ENCODE measurements at places on chromosomes 5 and 9.

DNA sequence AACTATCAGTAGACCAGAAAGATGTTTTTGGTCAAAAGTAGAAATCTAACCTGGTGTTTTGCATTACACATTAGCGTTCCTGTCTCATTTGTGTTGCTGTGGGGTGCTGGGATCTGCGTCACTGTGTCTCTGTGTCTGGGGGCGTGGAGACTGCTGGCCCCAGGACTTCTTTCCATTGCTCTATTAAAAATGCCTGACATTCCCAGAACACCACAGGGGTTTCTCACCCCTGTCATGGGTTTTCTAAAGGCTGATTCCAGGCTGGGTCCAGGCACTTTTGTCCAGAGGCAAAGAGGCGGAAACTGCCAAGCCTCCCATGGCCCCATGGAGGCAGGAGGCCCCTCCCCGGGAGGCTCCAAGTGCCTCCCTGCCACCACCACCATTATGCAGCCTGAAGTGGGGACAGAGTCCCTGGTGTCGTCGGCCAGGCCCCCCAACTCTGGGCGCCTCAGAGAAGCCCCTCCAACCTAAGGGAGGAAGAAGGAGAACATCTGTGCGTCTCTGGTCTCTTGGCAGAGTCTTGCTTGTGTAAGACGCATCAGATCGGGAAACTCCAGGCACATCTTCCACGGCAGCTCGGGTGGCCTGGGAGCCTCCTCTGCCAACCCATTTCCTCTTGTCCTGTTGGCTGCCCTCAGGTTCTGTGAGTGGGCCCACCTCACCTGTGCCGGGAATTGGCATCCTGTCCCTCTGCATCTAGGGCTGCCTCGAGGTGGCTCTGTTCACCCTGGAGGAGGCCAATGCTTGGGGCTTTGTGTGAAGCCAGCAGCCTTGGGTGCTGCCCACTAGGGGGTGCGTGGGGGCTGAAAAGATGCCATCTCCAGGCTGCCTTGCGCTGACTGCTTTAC is 13.8 kb upstream of the PLEKHG4B start:
- DNase-seq = peak; percentile 57

GRCh38 chr5:170434966-170435605 is 45.9 kb upstream of the KCNMB1 start:
- DNase-seq = peak; percentile 50

- DNase-seq = no peak
Observed at GRCh38 chr5:146719179-146719578, 159.4 kb downstream of the PPP2R2B start.

- no peak for DNase-seq
Observed at GRCh38 chr5:149651686-149652085, 70.4 kb downstream of the ARHGEF37 start.

- DNase-seq = peak; percentile 32
Observed at GRCh38 chr9:132670457-132671391, at the start of gene GTF3C4. TSS of gene GTF3C4 (plus strand) at chr9:132670464. CDS start at chr9:132670599, 135 bp downstream.

GRCh38 chr9:134205672-134206310 is 41.4 kb upstream of the RNU6ATAC start:
- DNase-seq = no peak

GRCh38 chr9:115084709-115085108 is 33.2 kb downstream of the TNC start:
- no peak for DNase-seq

DNA sequence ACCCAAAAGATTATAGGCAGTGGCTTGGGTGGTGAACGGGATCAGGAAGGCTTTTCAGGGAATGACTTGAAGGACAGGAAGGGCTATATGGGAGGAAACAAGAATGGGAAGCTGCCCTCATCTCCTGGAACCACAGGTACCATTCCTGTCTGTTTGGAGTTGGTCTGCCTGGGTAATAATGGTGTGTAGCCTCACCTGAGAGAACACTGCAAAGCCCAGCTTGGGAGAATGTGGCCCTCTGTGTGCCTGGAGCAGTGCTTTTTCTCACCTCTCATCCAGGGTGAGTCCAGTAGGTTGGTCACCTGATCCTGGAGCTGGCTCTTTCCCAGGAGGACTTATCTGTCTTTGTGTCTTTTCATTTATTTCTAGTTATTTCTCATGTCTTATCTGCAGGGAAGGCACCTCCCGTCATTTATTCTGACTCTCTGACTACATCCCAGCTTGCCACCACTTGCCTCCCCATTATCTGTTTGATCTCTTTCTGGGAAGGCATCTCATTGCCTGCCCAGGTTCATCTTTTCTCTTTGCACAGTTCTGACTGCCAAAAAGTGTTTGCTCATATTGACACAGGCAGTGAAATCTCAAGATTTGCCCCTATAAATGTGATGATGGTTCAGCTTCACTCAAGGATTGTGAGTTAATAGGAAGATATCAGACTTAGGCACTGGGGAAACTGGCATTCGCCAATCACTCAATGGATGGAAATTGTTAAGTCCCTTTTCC is 22.5 kb upstream of the OR2S2 start:
- no peak for DNase-seq

GRCh38 chr5:652023-652515 is 39.9 kb downstream of the CEP72 start:
- no peak for DNase-seq

DNA sequence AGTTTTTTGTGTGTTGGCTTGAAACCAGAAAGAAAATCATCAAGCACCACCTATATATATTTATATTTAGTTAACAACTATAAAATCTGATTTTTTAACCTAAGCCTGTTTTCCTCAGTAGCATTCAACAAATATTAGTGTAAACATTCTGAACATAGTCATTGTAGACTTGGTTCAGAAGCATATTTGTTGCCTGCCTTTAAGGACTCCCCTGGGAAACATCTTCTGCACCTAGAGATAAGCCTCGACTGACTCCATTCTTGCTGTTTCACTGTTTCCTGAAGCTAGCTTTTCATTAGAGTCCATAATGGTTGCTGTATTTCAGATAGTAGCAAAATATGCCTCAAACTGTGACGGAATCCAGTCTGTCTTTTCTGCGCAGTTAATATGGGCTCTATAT is 123.5 kb downstream of the TRIO start:
- DNase-seq = no peak

- DNase-seq = no peak
Observed at GRCh38 chr9:126392662-126393371, 66.2 kb downstream of the MVB12B start.

DNA sequence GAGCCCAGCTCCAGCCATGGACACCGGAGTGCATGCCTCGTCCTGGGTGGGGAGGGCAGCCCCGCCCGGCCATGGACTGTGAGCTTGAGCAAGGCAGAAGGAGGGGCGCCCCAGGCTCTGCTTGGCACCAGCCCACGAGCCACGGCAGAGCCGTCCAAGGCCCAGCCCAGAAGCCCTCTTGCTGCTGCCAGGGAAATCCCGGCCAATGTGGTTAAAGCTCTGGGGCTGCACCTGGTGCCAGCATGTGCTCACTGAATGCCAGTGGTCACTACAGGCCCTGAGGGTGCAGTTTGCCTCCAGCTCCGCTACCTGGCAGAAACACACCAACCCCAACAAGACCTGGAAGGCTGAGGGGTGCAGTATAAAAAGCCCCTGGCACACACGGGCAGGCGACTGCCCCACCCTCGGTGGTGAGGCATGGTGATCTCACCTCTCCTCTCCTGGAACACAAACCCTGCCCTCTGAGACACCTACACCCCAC is 11.8 kb downstream of the BRD3 start:
- peak; percentile 58 for DNase-seq

DNA sequence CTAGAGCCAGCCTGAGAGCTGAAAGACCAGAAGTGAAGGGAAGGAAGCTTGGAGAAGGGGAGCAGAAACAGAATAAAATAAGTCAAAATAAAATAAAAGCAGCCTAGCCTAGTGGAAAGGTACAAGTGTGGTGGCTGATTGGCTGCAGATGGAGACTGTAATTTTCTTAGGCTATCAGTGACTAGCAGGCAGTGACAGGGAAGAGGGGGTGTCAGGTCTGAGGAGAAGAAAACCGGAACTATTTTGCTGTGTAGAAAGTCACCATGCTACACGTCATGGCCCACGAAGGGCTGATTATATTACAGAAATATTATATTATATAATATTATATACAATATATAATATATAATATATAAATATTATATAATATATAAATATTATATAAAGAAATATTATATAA is 98.1 kb upstream of the TAF11L2 start:
- DNase-seq = no peak

GRCh38 chr9:127241354-127241753 is 23.2 kb upstream of the GARNL3 start:
- DNase-seq = no peak

GRCh38 chr5:137843676-137844299 is 23.9 kb upstream of the MYOT start:
- DNase-seq = no peak

- peak; percentile 51 for DNase-seq
Observed at GRCh38 chr9:114177423-114178064, 22.2 kb downstream of the COL27A1 start.

GRCh38 chr5:96336351-96336985 is 96.6 kb downstream of the PCSK1 start:
- DNase-seq = peak; percentile 83

- no peak for DNase-seq
Observed at GRCh38 chr5:112005623-112005930, 248.6 kb upstream of the NREP start.

- no peak for DNase-seq
Observed at GRCh38 chr9:18437315-18438201, 36.4 kb upstream of the ADAMTSL1 start.

- DNase-seq = no peak
Observed at GRCh38 chr5:62948301-62948700, 369.7 kb downstream of the LRRC70 start.

GRCh38 chr9:105066275-105066865 is 138.4 kb upstream of the ABCA1 start:
- DNase-seq = no peak

DNA sequence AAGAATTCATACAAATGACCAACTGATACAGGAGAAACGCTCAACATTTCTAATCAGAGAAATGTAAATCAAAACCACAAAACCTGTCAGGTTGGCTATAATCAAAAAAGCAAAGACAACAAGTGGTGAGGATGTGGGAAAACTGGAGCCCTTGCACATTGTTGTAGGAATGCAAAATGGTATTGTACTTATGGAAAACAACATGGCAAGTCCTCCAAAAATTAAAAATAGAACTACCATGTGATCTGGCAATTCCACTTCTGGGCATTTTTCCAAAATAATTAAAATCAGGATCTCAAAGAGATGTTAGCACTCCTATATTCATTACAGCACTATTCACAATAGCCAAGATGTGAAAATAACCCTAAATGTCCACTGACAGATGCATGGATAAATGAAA is 76.1 kb downstream of the FNIP1 start:
- DNase-seq = no peak

DNA sequence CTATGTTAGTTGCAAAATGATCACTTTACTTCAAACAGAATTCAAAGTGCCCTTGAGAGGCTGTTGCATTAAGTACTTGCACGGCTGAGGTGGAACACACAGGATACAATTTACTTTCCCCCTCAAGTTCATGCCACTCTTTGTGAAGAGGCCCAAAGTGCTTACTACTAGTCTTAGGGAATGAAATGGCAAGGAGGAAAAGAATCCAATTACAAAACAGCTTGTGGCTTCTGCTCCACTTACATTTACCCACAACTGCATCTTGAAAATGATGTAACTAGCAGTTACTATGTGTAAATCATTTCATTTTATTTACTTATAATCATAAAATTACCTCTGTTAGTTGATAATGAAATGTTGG is 14.6 kb downstream of the FOXD1 start:
- DNase-seq = no peak

DNA sequence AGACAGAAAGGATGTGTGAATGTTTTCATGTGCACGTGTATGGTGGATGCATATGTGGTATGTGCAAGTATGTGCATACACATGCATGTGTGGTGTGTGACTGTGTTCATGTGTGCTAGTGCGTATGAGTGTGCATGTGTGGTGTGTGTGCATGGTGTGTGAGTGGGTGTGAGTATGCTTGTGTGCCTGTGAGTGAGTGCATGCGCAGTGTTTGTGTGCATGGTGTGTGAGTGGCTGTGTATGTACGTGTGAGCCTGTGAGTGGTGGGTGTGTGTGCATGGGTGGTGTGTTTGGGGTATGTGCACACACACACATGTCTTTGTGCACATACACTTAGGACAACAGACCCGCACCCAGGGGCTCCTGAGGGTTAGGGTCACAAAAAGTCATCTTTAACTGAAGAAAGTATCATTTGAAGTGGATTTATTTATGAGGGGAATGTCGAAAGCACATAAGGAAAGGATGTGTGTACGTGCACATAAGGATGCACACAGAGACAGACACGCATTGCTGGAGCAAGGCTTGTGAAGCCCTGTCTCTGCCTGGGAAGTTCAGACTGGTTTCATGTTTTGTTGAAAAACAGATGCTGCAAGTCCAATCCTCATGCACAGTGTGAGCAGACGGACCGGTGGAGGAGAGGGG is 237.0 kb downstream of the SYK start:
- no peak for DNase-seq

GRCh38 chr5:149838881-149839739 is 105.5 kb downstream of the PDE6A start:
- no peak for DNase-seq
